CD4-positive, alpha-beta memory T cell (primary cell): ENCODE measurements at places on chromosomes 5 and 9. TPM values are rescaled to one million over a fixed set of nuclear protein-coding genes. Genes with fewer than 3 reads are reported as not detected.
A peak's percentile ranks its signal among the peaks of the same experiment; 100 is the strongest.

The KCNMB1 gene
- not detected for polyA plus RNA-seq

The LCN2 gene
- polyA plus RNA-seq, result not detected

The NR4A3 gene
- 1.4 TPM for polyA plus RNA-seq

The AFAP1L1 gene
- not detected for polyA plus RNA-seq

The PCDHB11 gene
- polyA plus RNA-seq, result not detected

The LIFR gene
- not detected for polyA plus RNA-seq

- H3K4me3 ChIP-seq, result no peak overlapping the region
- H3K4me1 ChIP-seq, result peaks cover 11% of the 10 kb centered on the region
- no peaks in the 10 kb centered on the region for H3K27me3 ChIP-seq
- DNase-seq, result peak; percentile 19
- no peaks in the 10 kb centered on the region for H3K36me3 ChIP-seq
Measured at GRCh38 chr9:92440751-92441046, 16.4 kb upstream of the OMD start.

DNA sequence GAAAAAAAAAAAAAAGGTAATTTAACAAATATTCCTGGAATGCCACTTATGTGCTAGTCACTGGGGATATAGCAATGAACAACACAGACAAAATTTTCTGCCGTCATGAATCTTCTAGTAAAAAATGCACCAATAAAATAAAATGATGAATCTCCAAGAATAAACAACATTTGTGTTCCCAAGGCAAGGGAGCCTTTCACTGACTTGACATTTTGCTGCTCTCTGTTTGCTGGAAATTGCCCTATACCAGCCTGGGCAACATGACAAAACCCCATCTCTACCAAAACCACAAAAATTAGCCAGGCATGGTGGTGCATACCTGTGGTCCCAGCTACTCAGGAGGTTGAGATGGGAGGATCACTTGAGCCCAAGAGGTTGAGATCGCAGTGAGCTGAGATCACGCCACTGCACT is 64.5 kb upstream of the ERBIN start:
- H3K4me1 ChIP-seq, result peaks cover 10% of the 10 kb centered on the region
- H3K27me3 ChIP-seq, result no peaks in the 10 kb centered on the region
- DNase-seq, result no peak
- no peak overlapping the region for H3K27ac ChIP-seq
- no peaks in the 10 kb centered on the region for H3K36me3 ChIP-seq

GRCh38 chr5:35220967-35221366 is 9.3 kb downstream of the PRLR start:
- no peaks in the 10 kb centered on the region for H3K4me1 ChIP-seq
- H3K27me3 ChIP-seq, result peaks cover 2% of the 10 kb centered on the region
- H3K27ac ChIP-seq, result no peak overlapping the region
- no peak overlapping the region for H3K4me3 ChIP-seq
- no peak for DNase-seq

GRCh38 chr5:65292196-65292595 is 189.5 kb downstream of the ADAMTS6 start:
- no peak overlapping the region for H3K27ac ChIP-seq
- H3K4me3 ChIP-seq, result no peak overlapping the region
- H3K27me3 ChIP-seq, result no peaks in the 10 kb centered on the region
- no peaks in the 10 kb centered on the region for H3K36me3 ChIP-seq
- no peaks in the 10 kb centered on the region for H3K4me1 ChIP-seq

- no peak overlapping the region for H3K27ac ChIP-seq
- DNase-seq, result no peak
- no peaks in the 10 kb centered on the region for H3K4me1 ChIP-seq
- H3K4me3 ChIP-seq, result no peak overlapping the region
- H3K27me3 ChIP-seq, result no peaks in the 10 kb centered on the region
Measured at GRCh38 chr5:42586625-42587024, 163.4 kb downstream of the GHR start.

GRCh38 chr5:157030692-157031091 is 28.2 kb downstream of the HAVCR1 start:
- H3K27me3 ChIP-seq, result no peaks in the 10 kb centered on the region
- no peak for DNase-seq

DNA sequence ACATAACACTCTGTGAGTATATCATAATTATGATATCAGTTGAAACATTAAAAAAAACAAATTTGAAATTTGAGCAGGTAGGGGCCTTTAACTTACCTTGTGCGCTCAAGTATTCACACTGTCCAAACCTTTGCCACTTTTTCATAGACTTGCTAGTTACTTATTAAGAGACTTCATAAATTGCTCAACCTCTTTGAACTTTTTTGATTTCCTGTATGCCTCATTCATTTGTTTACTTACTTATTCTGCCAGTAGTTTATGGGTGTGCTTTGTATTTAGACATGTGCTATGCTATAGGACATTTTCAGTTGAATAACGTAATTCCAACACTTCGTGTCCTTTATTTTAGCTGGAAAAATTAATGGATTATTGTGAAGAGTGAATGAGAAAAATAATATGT is 204.8 kb downstream of the HCN1 start:
- H3K4me1 ChIP-seq, result no peaks in the 10 kb centered on the region
- DNase-seq, result no peak
- H3K27me3 ChIP-seq, result no peaks in the 10 kb centered on the region
- no peak overlapping the region for H3K27ac ChIP-seq
- H3K4me3 ChIP-seq, result no peak overlapping the region
- H3K36me3 ChIP-seq, result no peaks in the 10 kb centered on the region

- H3K36me3 ChIP-seq, result peaks cover 4% of the 10 kb centered on the region
- no peak overlapping the region for H3K27ac ChIP-seq
- peaks cover 17% of the 10 kb centered on the region for H3K4me1 ChIP-seq
- no peaks in the 10 kb centered on the region for H3K27me3 ChIP-seq
Measured at GRCh38 chr9:137665697-137666512, 47.1 kb downstream of the EHMT1 start.

- no peaks in the 10 kb centered on the region for H3K4me1 ChIP-seq
- no peak overlapping the region for H3K27ac ChIP-seq
- H3K4me3 ChIP-seq, result no peak overlapping the region
- no peak for DNase-seq
Measured at GRCh38 chr5:63961125-63961597, 1.1 kb downstream of the HTR1A start.

GRCh38 chr9:92740009-92740408 is 24.6 kb downstream of the BICD2 start:
- no peak overlapping the region for H3K27ac ChIP-seq
- no peaks in the 10 kb centered on the region for H3K27me3 ChIP-seq
- H3K36me3 ChIP-seq, result no peaks in the 10 kb centered on the region
- H3K4me1 ChIP-seq, result peaks cover 72% of the 10 kb centered on the region
- no peak overlapping the region for H3K4me3 ChIP-seq

DNA sequence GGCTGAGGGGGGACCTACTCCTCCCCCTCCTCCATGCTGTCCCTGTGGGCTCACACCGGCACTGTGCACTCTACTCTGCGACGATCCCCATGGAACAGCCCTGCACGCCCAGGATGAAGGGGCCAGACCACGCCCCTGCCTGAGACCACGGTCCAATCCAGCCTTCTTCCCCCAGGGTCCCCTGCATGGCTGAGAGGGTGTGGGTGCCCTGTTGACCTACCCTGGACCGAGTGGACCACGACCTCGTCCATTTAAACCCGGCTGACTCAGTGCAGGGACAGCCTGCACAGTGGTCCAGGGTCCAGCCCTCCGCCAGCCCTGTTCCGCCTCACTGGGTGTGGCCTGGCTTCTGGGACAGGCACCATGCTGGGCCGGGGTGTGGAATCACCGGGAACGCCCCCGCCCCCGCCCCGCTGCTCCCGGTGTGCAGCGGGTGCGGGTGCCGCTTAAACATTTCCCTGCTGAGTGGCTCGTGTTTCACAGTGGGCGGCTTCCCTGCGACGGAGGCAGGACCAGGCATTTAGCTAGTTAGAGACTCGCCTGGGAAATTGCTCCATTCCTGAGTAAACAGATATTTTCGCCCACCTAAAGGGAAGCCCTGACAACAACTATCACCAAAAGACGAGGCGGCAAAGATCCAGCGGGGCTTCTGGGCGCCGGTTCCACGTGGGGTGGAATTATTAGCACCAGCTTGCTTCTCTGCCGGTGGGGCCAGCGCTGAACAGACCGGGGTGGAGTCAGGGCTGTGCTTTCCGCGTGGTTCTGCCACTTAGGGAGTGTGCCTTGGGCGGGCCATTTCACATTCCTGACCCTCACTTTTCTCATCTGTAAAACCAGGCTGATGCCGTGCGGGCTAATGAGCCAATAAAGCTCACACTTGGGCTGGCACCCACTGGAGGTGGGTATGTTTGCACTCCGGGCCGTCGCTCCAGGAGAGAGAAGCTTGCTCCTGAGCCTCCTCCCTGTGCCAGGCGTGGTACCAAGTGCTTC is 22.6 kb downstream of the DBH start:
- no peak overlapping the region for H3K4me3 ChIP-seq
- H3K36me3 ChIP-seq, result no peaks in the 10 kb centered on the region
- DNase-seq, result no peak
- peaks cover 34% of the 10 kb centered on the region for H3K4me1 ChIP-seq
- peaks cover 6% of the 10 kb centered on the region for H3K27me3 ChIP-seq

DNA sequence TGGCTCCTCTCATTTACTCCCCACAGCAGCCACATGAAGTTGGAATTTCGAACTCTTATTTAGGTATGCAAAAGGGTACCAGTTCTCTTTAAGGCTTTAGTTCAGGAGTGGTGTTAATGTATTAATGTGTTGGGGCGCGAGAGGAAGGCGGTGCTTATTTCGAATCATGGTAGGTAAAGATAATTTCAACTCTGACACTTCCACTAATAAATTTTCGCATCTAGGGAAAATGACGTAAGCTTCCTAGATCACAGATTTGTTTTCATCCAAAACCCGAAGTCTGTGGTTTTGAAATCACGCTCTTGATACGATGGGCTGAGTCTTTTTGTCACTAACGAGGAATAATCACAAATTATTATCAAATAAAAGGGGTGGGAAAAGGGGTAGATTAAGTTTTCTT is 681 bp downstream of the PPWD1 start:
- H3K36me3 ChIP-seq, result peaks cover 3% of the 10 kb centered on the region
- peaks cover 59% of the 10 kb centered on the region for H3K4me1 ChIP-seq
- peak overlapping the region; percentile 92 for H3K27ac ChIP-seq

DNA sequence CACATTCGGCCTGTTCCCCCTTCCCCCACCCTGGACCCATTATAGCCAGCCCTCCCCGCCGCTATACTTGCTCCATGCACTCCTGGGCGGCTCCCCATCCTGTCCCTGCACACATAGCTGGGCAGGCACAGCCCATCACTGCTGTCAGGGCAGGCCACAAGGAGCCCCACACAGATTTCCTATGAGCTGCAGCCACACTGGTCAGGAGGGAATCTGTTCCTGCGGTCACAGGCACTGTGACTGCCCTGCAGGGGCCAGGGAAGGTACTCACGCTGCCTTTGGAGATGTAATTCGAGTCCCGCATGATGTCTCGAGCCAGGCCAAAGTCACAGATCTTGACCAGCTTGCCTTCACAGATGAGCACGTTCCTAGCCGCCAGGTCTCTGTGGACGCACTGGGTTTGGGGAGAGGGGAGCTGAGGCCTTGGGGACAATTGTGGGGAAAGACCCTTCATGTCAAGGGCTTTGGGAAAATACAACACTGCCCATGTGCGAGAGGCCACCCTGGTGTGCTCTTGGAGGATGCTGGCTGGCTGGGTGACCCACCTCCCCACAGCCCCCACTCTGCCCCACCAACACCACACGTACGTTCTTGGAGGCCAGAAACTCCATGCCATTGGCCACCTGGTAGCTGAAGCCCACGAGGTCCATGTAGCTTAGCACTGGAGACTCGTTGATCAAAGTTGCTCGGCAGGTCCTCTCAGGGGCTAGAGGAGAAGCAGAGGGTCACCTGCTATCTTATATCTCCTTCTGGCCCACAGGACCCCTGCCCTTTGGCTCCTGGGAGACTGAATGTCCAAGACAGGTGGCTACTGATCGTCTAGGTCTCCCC is 34.5 kb upstream of the CSF1R start:
- H3K4me1 ChIP-seq, result no peaks in the 10 kb centered on the region
- DNase-seq, result no peak
- no peak overlapping the region for H3K4me3 ChIP-seq
- no peak overlapping the region for H3K27ac ChIP-seq
- no peaks in the 10 kb centered on the region for H3K27me3 ChIP-seq

DNA sequence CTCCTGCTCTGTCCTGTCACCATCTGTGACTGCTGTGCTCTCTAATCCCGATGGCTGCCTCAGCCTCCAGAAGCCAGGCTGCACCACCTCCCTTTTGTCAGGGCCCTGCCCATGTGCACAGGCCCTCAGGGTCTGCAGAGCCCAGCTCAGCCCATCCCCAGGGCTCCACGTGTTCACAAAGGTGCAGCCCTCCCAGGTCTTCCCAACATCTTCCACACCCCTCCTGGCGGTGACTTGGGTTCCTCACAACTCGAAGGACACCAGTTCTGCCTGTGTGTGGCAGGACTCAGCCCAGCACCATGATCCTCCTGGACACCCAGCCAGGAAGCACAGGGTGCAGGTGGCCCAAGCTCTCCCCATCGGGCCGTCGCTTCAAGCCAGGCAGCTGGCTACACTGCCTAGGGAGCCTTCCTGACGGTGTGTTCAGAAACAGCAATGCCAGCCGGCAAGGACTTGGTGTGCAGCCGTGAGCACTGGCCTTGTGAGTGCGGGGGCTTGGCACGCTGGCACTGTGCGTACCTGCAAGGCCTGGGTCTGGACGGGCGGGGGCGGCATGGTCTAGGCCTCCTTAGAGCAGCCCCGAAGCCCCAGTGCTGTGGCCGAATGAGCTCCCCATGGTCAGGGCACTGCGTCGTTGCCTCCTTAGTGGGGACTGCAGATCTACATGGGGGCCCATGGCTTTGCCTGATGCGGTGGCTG is 96.1 kb downstream of the MRPL36 start:
- no peaks in the 10 kb centered on the region for H3K4me1 ChIP-seq
- no peaks in the 10 kb centered on the region for H3K27me3 ChIP-seq
- no peak for DNase-seq
- no peaks in the 10 kb centered on the region for H3K36me3 ChIP-seq
- no peak overlapping the region for H3K4me3 ChIP-seq
- no peak overlapping the region for H3K27ac ChIP-seq

DNA sequence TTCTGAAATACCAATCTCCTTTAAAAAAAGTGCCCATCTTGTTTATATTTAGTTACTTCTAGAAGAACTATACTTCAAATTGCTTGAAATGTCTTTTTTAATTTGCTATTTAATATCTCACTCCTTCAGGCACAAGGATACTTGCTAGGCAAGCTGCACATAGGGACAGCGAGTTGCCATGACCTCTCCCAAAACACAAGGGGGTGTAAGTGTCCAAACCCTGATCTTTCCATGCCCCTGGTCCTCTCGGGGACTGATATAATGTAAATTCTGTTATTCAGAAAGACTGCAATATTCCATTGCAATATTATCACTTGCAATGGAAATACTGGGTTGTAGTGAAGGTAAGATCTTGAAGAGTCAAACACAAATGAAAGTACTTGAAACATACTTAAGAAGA is 480.4 kb downstream of the CETN3 start:
- no peaks in the 10 kb centered on the region for H3K4me1 ChIP-seq
- H3K36me3 ChIP-seq, result no peaks in the 10 kb centered on the region
- no peak overlapping the region for H3K27ac ChIP-seq

- H3K27ac ChIP-seq, result no peak overlapping the region
- H3K4me1 ChIP-seq, result no peaks in the 10 kb centered on the region
- H3K27me3 ChIP-seq, result no peaks in the 10 kb centered on the region
- H3K36me3 ChIP-seq, result no peaks in the 10 kb centered on the region
- H3K4me3 ChIP-seq, result no peak overlapping the region
Measured at GRCh38 chr5:74616236-74617146, 24.0 kb downstream of the ENC1 start.
